ENCODE measurements at places on chromosomes 12 and 14.

- DNase-seq: no peak
Measured at GRCh38 chr12:116717466-116718437, 20.1 kb downstream of the SPRING1 start.

- DNase-seq: no peak
Measured at GRCh38 chr14:55902241-55902640, 216.0 kb upstream of the PELI2 start.

- no peak for DNase-seq
Measured at GRCh38 chr14:22505697-22506377, 83.2 kb downstream of the DAD1 start.

DNA sequence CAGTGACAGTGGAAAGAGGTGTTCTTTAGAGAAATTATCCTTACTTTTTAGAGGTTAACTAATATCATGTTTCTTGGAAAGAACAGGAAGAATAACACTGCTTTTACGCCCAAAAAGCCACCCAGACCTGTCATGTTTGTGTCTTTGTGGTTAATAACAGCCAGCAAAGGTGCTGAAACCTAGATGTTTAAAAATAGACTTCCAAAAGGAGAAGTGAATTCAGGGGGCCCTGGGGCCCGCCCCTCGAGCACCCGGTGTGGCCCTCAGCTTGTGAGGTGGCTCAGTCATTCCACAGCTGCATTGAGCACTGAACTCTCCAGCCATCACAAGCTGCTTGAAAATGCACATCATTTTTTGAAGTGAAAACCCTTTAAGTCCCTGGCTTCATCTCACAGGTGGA lies 20.8 kb upstream of the AMN start:
- no peak for DNase-seq
